ENCODE measurements at places on chromosomes 3 and 15.

GRCh38 chr3:151816091-151816604 lies 2.2 kb downstream of the AADAC start:
- DNase-seq = peak; percentile 51

DNA sequence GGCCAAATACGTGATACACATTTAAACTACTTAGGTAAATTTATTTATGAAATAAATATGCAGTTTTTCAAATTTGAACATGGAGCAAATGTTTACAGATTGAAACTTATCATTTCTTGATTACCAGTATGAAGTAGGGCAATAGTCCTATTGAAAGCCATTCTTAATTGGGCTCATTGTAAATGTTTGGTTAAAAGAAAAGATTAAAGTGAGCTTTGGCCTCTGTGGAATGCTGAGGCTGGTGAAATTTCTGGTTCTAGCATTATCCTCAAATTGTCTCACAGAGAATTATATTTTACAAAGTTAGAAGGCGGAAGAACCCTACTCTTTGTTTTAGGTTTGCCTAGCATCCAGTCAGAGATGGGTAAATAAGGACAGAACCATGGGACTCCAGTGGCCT lies 73.2 kb downstream of the SAMMSON start:
- DNase-seq = no peak

- no peak for DNase-seq
Observed at GRCh38 chr15:92605225-92605944, 50.2 kb downstream of the FAM174B start.

DNA sequence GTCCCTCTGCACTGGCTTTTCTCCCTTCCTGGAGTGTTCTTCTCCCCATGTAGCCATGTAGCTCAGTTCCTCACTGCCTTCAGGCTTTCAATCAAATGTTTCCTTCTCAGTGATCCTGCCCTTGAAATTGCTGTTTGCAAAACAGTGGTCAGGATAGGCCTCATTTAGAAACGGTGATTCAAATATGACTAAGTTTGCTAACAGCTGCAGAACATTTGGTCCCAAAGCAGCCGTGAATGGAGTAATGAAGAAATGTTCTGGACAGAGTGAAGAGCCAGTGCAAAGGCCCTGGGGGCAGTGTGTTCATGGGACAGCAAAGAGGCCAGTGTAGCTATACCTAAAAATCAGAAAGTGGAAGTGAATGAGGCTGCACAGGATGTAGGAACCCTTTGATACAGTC lies 223.4 kb downstream of the FEZF2 start:
- DNase-seq = no peak

DNA sequence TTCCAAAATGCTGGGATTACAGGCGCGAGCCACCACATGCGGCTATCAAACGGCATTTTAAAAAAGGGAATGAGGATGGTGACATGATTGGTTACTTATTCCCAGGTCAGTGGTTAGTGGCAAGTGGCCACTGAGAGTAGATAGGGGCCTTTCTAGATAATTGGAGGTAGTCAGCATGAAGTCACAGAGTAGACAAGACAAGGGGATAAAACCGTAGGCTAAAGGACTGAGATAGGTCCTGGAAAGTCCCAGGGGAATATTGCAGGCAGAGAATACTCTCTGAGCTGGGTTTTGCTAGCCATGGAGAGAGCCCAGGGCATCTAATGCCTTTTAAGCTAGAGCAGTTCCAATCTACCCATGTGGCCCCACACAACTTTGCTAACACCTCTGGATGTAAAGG lies 52.2 kb downstream of the KCNAB1 start:
- no peak for DNase-seq

- no peak for DNase-seq
Observed at GRCh38 chr15:81346611-81347010, 22.7 kb upstream of the STARD5 start.

DNA sequence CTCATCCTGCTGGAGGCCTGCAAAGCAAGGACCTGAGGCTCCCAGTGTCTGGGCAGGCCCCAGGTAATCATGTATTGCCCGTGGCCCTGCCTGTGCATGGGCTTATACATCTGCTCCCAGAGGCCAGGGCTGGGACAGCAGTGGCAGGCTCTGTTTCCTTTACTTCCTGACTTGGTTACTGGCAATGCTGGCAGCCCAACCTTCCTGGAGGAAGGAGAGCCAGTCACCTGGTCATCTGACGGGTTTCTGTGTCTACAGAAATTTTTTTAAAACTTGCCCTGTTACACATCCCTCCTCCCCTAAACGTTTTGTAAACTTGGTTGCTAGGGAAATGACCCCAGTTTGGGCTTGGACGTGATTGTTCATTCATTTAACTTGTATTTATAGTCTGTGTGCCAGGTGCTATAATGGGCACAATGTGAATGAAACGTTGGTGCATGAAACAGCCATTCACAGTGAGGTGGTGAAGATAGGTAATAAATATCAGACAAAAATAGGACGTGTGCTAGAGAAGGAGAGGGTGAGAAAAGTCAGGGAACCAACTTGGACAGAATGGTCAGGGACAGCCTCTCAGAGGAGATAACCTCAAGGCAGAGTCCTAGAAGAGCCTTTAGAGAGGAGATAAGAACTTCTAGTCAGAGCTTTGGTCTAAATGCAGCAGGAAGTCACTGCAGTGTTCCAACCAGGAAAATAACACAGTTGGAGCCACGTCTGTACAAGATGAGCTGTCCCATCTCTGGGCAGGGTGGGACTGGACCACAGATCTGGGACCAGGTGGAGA lies 14.1 kb downstream of the TEX264 start:
- DNase-seq = no peak

- DNase-seq = no peak
Observed at GRCh38 chr3:182737825-182738224, 55.5 kb upstream of the ATP11B start.

GRCh38 chr3:87423336-87423735 lies 147.0 kb upstream of the POU1F1 start:
- DNase-seq = no peak

DNA sequence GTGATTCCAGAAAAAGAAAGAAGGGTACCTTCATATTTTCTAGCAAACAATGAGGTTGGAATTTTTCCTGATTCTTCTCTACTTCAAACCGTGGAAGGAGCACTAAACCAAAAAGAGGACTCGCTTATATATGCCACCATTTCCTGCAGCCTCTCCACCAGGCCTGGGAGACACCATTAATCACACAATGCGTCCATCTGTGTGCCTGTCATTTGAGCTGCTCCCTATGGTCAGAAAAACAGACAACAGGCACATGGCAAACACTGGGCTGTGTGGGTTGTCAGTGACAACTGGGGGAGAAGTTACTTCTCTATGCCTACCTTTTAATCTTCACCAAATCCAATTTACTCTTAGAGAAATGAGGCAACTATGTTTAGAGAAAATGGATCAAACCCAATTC lies 71.9 kb downstream of the NR2F2 start:
- DNase-seq = no peak

DNA sequence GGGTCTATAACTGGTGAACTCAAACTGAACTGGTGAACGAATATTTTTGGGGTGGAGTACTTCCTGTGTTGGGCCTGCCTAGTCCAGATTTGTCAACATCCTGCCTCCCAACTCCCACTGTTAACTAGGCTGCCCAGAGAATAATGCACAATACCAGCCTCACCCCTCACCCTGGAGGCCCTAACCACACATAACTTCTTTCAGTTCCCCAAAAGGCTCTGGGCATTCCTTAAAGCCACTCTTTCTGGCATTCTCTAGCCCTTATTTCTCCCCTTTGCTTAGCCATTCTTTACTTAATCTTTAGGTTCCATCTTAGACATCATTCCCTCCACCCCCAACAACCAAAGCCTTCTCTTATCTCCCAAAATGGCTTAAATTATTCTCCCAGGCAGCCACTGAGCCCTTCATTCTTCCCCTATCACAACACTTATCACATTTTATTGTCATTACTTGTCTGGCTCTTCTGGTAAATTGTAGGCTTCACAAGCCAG lies 9.1 kb upstream of the SEC11A start:
- DNase-seq = no peak

DNA sequence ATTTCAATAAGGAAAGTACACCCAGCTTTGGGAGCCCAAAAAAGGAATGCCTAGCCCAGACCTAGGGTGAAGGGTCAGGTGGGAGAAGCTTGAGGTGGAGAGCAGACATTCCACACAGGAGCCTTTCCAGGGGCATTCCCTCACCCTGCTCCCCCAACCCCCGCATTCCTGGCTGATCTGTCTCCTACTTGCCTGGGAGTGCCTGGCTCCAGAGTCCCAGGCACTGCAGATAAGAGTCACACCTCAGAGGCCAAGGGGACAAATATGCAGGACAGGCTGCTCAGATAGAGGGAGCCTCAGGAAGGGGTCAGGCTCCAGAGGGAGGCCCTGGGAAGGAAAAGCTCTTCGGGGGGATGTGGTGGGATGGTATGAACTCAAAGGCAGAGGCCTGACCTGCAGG lies 20.8 kb upstream of the HCN4 start:
- DNase-seq = no peak

DNA sequence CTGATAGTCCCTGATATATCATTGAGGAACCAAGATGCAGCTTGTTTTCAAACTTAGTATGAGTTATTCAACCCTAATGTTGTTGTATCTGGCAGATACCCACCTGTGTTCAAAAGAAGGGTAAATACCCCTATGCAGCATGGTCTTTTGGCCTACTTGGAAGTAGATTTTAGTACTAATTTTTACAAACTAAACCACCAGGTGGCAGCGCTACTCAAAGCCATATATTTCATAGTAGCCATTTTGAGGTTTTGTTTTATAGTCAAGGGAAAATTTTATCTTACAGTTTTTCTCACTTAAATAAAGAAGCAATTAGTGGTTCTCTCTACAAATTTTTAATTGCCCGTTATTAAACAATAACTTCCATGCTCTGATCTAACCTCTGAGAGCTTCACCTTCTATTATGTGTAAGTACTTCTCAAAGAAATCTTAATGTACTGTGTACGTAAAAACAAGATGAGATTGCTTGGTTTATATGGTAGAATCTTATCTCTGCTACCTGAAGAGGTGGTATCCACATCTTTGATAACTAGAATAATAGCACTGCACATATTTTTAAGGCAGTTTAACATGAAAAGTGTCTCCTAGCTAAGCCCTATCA lies 31.5 kb upstream of the MLF1 start:
- DNase-seq = peak; percentile 66

GRCh38 chr3:127760361-127760760 lies 62.0 kb downstream of the MGLL start:
- no peak for DNase-seq

DNA sequence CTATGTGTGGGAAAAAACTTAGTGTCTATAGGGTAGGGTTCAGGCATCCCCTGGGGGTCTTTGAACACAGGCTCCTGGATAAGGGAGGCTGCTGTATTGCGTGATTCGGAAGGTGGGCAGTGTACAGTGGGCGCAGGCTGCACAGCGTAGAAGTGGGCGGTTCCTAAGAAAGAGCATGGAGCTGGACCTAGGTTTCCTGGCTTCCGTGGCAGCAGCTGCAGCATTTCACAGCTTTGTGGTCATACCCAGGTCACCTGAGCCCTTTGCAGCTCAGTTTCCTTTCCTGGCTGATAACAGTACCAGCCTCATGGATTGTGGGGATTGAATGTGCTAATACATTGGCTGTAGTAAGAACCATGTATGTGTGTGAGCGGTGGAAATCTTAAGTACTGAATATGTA lies 22.2 kb downstream of the CFAP100 start:
- no peak for DNase-seq

DNA sequence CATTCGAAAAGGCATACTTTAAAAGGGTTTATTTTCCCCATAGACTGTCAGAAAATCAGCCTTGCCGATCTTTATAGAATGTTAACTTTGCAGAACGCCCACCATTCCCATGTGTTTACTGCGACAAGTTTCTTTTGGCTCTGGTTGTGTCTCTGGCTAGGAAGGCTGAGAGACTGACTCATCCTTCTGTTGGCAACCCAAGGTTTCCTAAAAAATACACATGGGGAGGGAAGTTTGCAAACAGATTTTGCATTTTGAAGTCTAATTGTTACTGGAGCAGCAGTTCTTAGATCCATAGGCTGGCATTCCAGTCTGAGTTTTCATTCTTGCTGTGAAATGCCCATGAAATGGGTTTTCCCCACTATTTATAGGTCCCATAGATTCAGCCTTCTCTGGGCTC lies 37.9 kb upstream of the MINAR1 start:
- no peak for DNase-seq

DNA sequence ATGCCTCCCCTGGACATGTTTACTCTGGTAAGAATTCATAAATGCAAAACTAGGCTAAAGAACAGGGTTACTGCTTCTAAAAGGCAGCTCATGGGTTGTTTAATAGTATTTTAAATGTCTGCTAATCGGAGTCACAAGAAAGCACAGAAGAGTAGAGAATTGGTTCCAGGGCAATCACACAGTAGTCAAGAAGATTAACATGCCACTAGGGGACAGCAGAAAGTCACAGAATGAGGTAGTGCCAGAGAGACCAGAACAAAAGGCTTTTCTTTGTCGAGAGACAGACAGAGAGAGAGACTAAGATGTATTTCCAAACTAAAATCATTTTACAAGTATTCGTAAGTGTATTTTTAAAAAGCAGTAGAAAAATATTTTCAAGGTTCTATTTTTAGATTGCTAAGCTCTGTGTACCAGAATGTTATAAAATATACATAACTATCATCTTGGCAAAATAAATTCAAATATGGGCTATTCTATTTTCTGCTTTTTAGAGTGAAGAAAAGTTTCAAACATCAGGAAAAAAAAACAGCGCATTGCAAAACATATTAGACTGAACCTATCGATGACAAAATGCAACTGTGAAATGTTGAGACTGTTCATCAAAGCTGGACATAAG lies 78.3 kb upstream of the CDIN1 start:
- DNase-seq = peak; percentile 70

GRCh38 chr3:48434591-48435222 lies 4.8 kb upstream of the PLXNB1 start:
- DNase-seq = no peak

- peak; percentile 61 for DNase-seq
Observed at GRCh38 chr3:190701096-190701532, 161.4 kb downstream of the GMNC start.

- no peak for DNase-seq
Observed at GRCh38 chr3:60178931-60179653, 1072.2 kb downstream of the FHIT start.

DNA sequence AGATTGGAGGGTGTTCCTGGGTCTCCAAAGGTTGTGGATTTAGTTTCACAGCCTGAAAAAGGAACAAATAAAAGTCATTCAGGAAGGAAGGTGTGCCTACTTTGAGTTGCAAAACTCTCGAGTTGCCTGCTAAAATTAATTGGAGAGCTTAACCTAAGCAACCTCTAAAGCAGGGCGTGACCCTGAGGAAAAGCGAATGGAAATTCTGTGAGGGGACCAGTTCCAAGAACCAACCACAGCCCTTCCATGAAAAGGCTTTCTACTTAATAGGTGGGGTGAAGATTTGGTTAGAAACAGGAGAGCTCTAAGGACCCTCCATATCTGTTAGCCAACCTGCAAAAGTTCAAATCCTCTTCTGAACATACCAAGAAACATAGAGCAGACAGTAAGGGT lies 1.5 kb downstream of the CD80 start:
- no peak for DNase-seq
